ENCODE measurements at places on chromosomes 6 and 20.

DNA sequence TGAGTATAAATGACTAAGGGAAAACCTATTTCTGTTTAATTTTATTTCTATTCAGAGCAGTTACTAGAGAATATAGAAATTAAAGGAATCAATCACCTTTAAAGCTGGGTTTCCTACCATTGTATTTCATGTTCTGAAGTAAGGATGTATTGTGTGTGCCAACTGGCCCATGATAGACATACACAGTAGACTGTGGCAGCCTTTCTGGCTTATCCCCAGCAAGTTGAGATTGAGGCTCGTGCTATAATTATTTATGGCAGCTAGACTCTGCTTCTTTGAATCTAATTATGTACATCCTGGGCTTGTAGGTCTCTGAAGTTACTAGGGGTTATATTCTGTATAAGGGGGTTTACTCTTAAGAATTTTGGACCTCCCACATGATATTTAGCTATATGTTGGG is 44.4 kb downstream of the ZNF292 start:
- no peak overlapping the region for H3K4me3 ChIP-seq
- H3K27me3 ChIP-seq, result no peaks in the 10 kb centered on the region
- DNase-seq, result no peak

DNA sequence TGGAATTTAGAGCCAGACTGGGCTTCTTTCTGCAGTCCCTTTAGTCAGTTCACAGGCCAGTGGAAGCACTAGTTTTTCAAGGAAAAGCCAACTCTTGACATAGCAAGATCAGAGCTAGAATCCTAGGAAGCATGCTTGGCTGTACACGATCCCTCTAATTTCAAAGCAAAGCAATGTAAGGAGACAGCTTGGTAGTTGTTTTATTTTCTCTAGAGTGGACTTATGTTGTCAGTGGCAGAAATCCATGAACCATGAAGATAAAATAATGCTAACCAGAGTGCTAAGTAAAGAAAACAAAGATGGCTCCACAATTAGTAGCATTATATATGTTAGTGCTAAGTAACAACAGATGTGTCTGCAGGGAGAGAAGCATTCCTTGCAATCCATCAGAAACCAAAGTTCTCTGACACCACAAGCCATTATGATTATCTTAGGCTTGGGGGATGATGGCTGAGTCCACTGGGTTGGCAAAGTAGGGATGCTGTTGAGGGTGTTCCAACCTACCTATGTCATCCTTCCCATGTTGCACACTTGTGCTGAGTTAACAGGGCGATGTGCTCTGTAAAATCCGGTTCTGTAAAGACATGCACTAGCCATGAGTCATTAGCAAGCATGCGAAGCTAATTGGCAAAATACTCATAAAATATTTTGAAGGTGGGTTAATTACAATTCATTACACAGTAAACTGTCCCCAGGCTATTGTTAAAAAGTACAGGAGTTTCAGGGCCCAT is 115.2 kb downstream of the BMP2 start:
- H3K4me3 ChIP-seq, result no peak overlapping the region
- peaks cover 2% of the 10 kb centered on the region for H3K4me1 ChIP-seq
- no peak overlapping the region for H3K27ac ChIP-seq
- no peaks in the 10 kb centered on the region for H3K27me3 ChIP-seq

GRCh38 chr6:152696522-152696921 is 1.2 kb upstream of the MYCT1 start:
- H3K27me3 ChIP-seq, result peaks cover 11% of the 10 kb centered on the region
- H3K4me3 ChIP-seq, result no peak overlapping the region
- peak overlapping the region; percentile 100 for H3K27ac ChIP-seq
- H3K4me1 ChIP-seq, result peaks cover 41% of the 10 kb centered on the region

GRCh38 chr20:32685541-32686529 is 12.1 kb upstream of the C20orf203 start:
- peaks cover 26% of the 10 kb centered on the region for H3K4me1 ChIP-seq
- peaks cover 4% of the 10 kb centered on the region for H3K27me3 ChIP-seq
- no peak overlapping the region for H3K4me3 ChIP-seq
- no peaks in the 10 kb centered on the region for H3K36me3 ChIP-seq

DNA sequence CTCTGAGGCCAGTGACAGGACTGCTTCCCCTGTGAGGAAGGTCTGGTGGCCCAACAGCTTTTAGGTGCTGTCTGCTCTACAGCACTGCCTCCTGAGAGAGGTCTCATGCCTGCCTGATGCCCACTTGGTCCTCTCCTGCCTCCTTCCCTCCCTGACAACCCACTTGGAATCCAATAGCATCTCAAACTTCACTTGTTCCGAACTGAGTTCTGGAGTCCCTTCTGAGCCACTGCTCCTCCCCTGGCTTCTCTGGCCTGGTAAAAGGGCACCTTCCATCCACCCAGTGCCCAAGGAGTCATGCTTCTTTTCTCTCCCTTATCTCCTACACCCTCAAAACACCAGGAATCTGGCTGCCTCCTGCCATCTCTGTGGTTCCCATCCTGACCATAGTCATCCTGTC is 1.9 kb downstream of the MAVS start:
- peak overlapping the region; percentile 88 for H3K4me3 ChIP-seq
- DNase-seq, result no peak
- peaks cover 11% of the 10 kb centered on the region for H3K36me3 ChIP-seq
- peak overlapping the region; percentile 58 for H3K27ac ChIP-seq
- H3K4me1 ChIP-seq, result peaks cover 27% of the 10 kb centered on the region

DNA sequence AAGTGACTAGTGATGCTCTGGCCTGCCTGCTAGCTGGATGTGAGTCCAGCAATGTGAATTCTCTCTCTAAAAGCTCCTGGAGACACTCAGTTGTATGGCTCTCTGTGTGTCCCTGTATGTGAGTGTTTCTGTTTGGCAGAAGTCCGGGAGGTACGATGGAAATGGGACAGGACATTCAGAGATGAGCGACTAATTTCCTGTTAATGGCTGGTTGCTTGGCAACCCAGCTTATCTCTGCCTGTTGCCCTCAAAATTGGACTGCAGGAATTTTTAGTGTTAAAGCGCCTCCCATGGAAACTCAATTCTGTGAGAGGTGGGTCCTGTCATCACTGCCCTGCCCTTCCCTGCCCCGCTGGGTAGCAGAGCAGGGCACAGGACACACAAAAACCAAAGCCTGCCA is 136.8 kb upstream of the LRFN2 start:
- DNase-seq, result peak; percentile 31
- H3K4me1 ChIP-seq, result peaks cover 49% of the 10 kb centered on the region
- H3K27ac ChIP-seq, result peak overlapping the region; percentile 88
- H3K36me3 ChIP-seq, result no peaks in the 10 kb centered on the region
- H3K4me3 ChIP-seq, result no peak overlapping the region
- H3K27me3 ChIP-seq, result peaks cover 6% of the 10 kb centered on the region

GRCh38 chr20:4449957-4450715 is 271.6 kb upstream of the PRND start:
- no peak overlapping the region for H3K27ac ChIP-seq
- H3K36me3 ChIP-seq, result no peaks in the 10 kb centered on the region
- peaks cover 4% of the 10 kb centered on the region for H3K4me1 ChIP-seq
- no peak for DNase-seq
- no peak overlapping the region for H3K4me3 ChIP-seq

Data from endothelial cell (in vitro differentiated cells).